ENCODE measurements at places on chromosomes 1 and 21.

GRCh38 chr1:182054698-182055326 lies 6.7 kb downstream of the ZNF648 start:
- no peak for ATAC-seq

GRCh38 chr1:89847191-89847729 lies 26.4 kb downstream of the LRRC8D start:
- ATAC-seq = no peak

DNA sequence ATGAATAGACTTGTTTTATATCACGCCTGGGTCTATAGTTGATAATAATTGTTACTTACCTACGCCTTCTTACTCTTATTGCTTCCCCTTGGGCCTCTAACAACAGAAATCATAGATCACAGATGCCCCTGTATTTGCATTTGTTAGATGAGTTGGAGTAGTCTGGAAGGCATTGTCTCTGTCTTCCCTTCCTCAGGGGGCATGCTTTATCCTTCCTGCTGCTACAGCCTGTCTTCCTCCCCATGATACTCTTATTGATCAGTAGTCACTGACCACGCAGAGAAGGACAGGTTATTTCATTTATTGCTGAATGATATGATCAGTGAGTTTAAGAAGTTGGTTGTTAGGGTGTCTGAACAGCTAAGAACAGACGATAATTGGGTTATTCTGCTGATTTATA lies 98.4 kb downstream of the DNM3 start:
- no peak for ATAC-seq

DNA sequence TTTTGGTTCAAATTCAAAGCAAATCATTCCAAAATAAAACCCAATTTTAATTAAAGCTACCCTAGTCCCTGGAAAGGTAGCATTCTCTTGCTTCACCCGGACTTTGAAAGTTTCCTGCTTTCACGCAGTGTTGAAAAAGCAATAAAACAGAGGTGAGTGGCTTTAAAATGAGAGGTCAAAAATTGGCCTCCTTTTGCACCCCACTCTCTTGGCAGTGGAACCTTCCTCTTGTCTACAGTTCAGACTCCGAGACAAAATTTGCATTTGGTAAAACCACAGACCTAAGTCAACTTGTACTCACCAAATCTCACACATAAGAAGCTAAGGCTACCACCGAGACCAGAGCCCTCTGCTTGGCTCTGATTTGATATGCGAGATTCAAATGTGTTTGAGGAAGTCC lies 252.7 kb downstream of the TTLL7 start:
- no peak for ATAC-seq

Data from SK-N-SH treated with all-trans-retinoic acid at 6 μM for 48 hours (cell line).